Gastroesophageal sphincter (tissue), 4 donors: ENCODE measurements at places on chromosomes 16 and 17. TPM values are rescaled to one million over a fixed set of nuclear protein-coding genes. Genes with fewer than 3 reads are reported as not detected.

DNA sequence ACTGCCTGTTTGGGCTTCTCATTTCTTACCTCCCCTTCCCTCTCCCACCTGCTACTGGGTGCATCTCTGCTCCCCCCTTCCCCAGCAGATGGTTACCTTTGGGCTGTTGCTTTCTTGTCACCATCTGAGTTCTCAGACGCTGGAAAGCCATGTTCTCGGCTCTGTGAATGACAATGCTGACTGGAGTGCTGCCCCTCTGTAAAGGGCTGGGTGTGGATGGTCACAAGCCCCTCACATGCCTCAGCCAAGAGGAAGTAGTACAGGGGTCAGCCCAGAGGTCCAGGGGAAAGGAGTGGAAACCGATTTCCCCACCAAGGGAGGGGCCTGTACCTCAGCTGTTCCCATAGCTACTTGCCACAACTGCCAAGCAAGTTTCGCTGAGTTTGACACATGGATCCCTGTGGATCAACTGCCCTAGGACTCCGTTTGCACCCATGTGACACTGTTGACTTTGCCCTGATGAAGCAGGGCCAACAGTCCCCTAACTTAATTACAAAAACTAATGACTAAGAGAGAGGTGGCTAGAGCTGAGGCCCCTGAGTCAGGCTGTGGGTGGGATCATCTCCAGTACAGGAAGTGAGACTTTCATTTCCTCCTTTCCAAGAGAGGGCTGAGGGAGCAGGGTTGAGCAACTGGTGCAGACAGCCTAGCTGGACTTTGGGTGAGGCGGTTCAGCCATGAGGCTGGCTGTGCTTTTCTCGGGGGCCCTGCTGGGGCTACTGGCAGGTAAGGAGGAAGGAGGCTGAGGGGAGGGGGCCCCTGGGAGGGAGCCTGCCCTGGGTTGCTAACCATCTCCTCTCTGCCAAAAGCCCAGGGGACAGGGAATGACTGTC lies at the start of gene CD68:
Gene CD68 (plus strand): TSS at position 638 of the 833 bp plus-strand sequence. CDS start 40 bp downstream, at position 678.
- peak; percentile 65 for ATAC-seq

FNDC8 gene
- not detected for total RNA-seq

DNA sequence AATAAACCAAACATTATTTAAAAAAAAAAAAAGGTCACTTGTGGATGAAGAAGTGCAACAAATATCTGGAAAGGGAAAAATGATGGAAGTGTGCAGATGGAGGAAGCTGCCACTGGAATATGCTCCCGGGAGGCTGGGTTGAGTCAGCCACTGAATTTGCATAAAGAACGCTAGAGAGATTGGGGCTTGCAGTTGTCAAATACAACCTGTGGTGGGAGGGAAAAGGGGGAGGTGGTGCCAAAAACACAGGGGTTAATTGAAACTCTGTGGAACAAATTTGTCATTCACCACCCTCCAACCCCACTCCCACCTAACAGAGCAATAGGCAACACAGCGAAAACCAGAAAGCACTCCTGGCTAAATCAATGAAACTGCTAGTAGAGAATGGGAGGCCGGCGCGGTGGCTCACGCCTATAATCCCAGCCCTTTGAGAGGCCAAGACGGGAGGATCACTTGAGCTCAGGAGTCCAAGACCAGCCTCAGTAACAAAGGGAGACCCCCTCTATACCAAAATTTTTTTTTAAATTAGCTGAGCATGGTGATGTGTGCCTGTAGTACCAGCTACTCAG lies 37.6 kb upstream of the RPL38 start:
- ATAC-seq = no peak

DNA sequence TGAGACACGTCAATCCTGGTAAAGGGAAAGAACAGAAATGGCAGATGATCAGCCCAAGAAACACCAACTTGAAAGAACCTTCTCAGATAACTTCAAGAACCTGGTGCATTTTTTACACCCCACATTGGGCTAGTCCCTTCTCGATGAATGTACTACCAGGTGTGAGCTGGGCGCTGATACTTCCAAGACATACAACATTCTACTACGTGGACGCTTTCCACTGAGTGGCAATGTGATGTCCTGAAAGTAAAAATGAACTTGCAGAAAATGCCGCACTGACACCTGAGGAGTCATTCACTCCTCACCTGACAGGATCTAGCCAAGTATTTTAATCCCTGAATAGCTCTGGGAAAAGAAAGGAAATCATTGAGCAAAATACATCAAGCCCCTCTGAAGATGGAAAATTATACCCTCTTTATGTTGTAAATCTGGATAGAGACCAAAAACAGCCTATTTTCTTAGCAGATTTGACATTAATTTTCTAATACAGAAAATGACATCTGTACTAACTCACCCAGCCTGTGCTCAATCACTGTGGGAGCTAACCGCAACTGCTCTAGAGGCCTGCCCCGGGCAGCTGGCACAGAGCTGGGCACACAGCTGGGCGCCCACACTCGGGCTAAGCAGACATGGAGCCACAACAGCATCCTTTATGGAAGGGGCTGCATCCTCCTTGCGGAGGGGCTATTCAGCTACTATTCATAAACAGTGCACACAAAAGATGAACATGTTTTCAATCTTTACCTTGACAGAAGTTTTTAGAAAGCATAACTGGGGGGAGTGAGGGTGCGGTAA lies 16.2 kb downstream of the SNN start:
- no peak for ATAC-seq

CDH5 gene
- total RNA-seq = 16.2 TPM

MPV17L gene
- 13.7 TPM for total RNA-seq

DNA sequence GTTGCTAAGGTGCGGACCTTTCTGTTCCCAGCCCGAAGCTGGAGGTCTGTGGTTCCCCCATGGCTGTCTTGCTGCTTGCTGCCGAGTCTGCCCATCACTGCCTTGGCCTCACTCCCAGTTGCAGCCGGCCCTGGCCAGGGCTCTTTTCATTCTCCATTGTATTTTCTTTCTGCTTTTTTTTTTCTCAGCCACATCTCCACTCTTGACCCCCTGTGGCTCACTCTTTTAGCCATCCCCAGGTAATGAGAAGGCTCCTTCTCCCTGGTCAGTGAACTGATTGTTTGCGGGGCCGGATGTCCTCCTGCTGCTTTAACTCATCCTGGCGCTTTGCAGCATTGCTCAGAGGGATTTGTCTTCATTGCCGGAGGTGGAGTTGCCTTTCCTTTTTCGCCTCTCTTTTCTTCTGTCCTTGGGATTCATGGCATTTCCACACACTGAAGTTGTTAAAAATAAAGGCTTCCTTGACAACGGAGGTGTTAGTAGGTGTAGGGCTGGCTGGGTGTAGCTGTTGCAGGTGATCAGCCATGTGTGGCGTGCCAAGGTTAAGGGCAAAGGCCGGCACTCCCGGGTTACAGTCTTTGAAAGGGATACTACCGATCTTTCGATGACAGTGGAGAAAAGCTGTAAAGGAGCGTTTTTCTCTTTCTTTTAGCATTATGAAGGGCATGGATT lies 34.1 kb downstream of the MAP2K6 start:
- no peak for ATAC-seq

CA5A gene
- not detected for total RNA-seq

GRCh38 chr17:27569257-27569722 lies 61.7 kb upstream of the LGALS9 start:
- no peak for ATAC-seq

TBC1D3K gene
- total RNA-seq = not detected

- no peak for ATAC-seq
These were observed 2.6 kb downstream of the GPS2 start for GRCh38 chr17:7312432-7313087.

GRCh38 chr16:86317813-86318650 lies 192.3 kb upstream of the FOXF1 start:
- no peak for ATAC-seq

DNA sequence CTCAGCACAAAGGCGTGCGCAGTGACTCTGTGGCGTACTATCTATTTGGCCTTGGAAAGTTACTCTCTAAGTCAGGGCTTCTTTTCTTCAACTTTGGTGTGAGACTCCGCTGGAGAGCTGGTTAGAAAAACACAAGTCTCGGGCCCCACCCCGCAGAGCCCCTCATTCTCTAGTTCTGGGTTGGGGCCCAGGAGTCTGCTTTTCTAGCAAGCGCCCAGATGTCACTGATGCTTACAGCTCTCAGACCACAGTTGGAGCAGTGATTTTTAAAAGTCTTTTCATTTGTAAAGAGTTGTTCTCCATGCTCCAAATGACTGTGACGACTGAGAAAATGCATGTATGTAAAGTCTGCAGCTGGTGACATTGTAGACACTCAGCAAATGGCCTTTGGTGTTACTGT lies 582.3 kb downstream of the WWOX start:
- no peak for ATAC-seq

TBC1D3I gene
- total RNA-seq = not detected

DNA sequence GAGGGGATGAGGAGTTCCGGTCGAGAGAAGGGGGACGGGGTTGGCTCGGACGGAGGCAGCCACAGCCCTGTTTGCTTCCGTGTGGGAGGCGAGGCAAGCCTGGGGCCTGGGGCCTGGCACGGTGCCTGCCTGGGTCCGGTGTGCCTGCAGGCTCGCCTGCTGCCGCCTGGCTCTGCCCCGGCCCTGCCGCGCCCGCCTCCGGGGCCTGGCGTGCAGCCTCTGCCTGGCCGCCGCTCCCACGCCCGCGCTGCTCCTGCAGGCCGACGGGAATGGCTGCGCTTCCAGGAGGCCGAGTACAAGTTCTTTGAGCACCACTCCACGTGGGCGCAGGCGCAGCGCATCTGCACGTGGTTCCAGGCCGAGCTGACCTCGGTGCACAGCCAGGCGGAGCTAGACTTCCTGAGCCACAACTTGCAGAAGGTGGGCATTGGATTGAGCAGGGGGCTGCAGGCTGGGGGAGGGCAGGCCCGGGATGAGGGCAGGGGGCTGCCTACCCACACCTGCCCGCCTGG lies 53.1 kb downstream of the MRC2 start:
- ATAC-seq = no peak

OR3A2 gene
- total RNA-seq = 0.72 TPM

GRCh38 chr17:71636644-71637043 lies 484.2 kb upstream of the SOX9 start:
- ATAC-seq = no peak

TNK1 gene
- 4.4 TPM for total RNA-seq

SCGB1C2 gene
- not detected for total RNA-seq

DNA sequence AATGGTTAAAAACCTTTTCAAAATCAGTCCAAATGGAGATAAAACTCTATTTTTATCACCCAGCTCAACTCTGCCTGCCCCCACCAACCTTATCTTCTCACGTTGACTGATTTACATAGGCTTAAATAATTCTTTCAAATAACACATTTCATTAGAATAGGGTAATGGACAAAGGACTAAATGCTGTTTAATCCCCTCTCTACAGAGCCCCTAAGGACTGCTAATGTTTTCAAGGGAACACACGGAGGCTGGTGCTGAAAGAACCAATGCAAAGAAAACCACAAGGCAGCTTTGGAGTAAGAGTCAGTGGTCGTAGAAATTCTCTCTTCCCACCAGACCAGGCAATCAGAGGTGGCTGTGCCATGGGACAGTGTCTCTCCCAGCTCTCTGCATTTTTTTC lies 445.7 kb upstream of the MAF start:
- no peak for ATAC-seq

DNA sequence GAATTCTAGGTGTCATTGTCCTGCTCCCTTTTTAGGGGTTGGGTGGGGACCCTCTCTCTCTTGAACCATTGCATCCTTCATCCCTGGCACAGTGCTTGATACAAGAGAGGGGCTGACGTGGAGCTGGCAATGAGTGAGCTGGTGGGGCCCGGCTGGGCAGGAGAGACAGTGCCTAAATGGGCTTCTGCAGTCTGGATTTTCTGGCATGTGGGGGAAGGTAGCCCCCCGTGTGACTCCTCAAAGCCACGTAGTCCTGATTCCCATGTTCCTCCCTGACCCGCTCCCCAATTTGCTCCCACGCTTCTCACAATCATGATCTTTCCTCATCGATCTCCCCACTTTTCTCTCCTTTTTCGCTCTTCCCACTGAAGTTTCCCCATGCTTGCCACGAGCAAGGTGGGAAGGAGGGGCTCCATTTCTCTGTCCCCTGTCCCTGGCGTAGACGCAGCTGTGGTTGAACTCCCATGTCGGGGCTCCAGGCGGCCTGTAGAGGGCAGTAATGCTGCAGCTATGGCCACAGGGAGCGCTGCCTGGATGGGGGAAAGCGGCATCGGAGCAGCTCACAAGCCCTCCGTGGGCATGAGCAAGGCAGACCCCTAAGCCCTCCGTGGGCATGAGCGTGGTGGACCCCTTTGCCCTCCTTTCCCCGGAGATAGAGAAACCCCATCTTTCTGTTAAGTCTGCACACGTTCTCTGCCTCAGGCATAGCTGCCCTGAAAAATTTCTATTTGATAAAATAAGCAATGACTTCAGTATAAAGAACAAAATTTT lies 47.5 kb downstream of the HAPSTR1 start:
- ATAC-seq = peak; percentile 65

VAT1 gene
- total RNA-seq = 187 TPM

DNA sequence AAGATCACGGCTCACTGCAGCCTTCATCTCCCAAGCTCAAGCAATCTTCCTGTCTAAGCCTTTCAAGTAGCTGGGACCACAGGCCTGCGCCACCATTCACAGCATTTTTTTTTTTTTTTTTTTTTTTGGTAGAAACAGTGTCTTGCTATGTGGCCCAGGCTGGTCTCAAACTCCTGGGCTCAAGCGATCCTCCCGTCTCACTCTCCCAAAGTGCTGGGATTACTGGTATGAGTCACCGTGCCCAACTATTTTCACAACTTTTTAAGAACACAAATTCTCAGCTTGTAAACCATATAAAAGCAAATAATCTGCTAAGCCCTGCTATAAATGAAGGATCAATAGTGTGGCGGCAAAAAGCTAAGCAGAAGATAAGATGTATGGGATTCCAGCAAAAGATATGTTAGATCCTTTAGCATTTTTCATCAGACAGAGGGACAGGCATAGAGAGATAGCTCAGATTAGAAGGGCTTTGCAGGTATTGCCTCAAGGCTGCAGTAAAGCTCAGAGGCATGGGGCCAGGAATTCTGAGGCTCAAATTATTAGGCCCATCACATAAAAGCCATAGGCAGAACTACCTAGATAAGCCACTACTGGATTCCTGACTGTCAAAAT lies 55.1 kb downstream of the EMP2 start:
- ATAC-seq = no peak

GRCh38 chr16:28218109-28218508 lies 6.3 kb upstream of the XPO6 start:
- no peak for ATAC-seq

MRC2 gene
- 59.8 TPM for total RNA-seq

KLHL36 gene
- 85.9 TPM for total RNA-seq

DNA sequence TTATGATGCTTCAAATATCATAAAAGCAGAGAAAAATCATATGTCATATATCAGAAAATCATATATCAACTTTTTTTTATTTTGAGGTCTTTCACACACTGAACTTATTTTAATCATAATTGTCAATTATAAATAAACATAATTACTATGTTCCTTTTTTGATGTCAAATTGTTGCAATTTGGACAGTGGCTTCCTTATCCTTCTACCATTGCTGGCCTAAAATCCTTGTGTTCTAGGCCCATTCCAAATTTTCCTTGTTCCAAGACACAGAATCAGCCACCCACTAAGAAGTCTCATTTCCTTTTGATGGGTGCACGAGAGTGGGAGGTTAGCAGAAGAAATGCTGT lies 28.9 kb downstream of the G6PC1 start:
- no peak for ATAC-seq

CCL14 gene
- 29.9 TPM for total RNA-seq
